A549 treated with dexamethasone at 1 μM for 4 hours (cell line): ENCODE measurements at places on chromosomes 16 and 17. TPM values are rescaled to one million over a fixed set of nuclear protein-coding genes. Genes with fewer than 3 reads are reported as not detected.

Gene SLC47A1
- 20.1 to 23.7 TPM (median 22.6 TPM) in 5 replicates for total RNA-seq

Gene TMEM231
- total RNA-seq, result 7.4 to 9.2 TPM (median 8.7 TPM) in 5 replicates

Gene ATP6V0C
- total RNA-seq, result 131 to 329 TPM (median 265 TPM) in 5 replicates

Gene EVI2A
- not detected in 5 replicates for total RNA-seq

Gene VPS35
- total RNA-seq, result 75.3 to 95.0 TPM (median 84.5 TPM) in 5 replicates

Gene PALB2
- 11.0 to 14.6 TPM (median 12.9 TPM) in 5 replicates for total RNA-seq

Gene IKZF3
- total RNA-seq, result not detected in 5 replicates

Gene TBX6
- total RNA-seq, result 0.12 to 0.42 TPM (median 0.29 TPM) in 5 replicates
